Activated CD4-positive, alpha-beta T cell treated with anti-CD3 and anti-CD28 coated beads for 1 hour (primary cell): ENCODE measurements at places on chromosomes 6 and 20.

- DNase-seq, result no peak
Measured at GRCh38 chr6:167445568-167445967, 120.7 kb downstream of the TTLL2 start.

- no peak for DNase-seq
Measured at GRCh38 chr6:26500102-26500501, at the start of gene BTN1A1. Gene BTN1A1, plus strand, starts transcription at chr6:26500303. Its CDS starts 984 bp downstream, at chr6:26501287.

DNA sequence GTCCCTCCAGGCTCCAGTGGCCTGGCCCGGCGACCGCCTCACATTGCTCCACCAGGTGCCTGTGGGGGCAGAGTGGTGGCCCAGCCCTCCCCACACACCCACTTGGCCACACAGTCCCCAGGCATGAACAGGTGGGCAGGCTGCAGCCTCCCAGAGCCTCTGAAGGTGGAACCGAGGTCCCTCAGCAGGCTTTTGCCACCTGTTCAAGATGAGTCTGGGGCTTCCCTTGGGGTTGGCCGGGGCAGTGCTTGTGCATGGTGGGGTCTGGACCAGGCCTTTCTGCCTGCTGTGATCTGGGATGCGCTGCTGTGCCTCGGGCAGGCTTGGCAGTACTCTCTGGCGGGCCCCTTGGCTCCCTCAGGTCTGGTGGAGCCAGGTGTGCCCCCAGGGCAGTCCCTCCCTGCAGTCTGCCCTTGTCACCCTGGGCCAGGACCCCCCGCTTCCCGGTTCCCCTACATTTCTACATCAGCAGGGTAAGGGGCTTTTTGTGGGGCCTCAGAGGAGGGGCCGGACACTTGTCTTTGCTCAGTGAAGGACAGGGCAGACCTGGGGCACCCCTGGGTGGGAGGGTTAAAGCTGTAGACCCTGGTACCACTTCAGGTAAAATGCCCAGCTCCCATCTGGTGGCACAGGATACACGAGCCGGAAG lies 2.7 kb upstream of the COL9A3 start:
- DNase-seq, result no peak

GRCh38 chr20:41182296-41183212 lies 45.2 kb downstream of the PLCG1 start:
- no peak for DNase-seq
